Fibroblast of skin of right quadriceps (primary cell): ENCODE measurements at places on chromosomes 16 and 17.

- no peak for DNase-seq
Measured at GRCh38 chr17:19440421-19440820, 29.4 kb downstream of the RNF112 start.

DNA sequence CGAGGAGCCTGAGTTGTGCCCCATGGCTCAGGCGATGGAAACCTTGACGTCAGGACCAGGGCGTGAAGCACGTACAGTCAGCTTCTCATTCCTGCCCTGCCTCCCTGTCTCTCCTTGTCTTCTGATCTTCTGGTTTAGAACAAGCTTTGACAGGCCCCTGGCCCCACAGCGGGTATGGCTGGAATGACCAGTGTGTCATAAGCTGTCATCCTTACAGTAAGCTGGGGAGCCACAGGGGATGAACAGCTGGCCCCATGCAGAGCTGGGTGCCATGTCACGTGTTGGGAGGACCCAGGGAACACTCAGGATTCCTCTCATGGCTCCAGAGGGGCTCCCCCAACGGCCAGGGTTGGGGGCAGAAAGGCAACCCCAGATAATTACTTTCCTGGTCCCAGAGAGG, 157.6 kb upstream of the PLCG2 start:
- no peak for DNase-seq

DNA sequence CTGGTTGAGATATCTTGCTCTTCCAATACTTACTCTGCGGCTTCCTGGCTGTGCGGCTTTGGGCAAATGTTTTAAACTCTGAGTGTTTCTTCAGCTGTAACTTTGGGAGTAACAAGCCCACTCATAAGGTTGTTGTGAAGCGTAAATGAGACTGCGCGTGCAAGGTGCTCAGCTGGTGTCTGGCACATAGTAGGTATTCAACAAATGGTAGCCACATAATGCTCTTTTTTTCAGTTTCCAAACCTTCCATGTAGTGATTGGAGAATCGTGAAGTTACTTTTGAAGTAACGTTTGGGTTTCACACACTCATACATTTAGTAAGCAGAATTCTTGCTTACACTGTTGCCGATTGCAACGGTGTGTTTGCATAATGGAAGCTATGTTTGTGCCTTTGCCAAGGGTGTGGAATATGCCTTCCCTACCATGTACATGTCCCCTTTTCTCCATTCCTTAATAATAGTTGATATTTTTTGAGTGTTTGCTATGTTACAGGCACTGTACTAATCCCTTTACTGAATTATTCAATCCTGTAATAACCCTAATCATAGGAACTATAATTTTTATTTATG, 829 bp downstream of the DHRS7B start:
- no peak for DNase-seq

DNA sequence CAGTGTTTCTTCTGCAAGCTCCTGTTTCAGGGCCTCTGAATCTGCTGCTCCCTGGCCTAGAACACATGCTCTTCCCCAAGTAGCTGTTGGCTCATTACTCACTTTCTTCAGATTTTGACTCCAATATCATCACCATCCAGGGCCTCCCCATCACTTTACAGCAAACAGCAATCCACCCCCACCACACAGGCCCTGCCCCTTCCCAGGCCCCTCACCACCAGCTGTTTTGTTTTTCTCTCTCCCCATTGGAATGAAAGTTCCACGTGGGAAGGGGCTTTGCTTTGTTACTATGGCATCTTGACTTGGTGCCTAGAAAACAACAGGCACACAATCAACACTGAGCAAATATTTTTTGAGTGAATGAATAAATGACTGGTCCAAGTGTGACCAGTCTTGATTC, 4.0 kb downstream of the TMEM170A start:
- peak; percentile 25 for DNase-seq

- DNase-seq: no peak
Measured at GRCh38 chr17:81822312-81822637, 10.8 kb downstream of the MCRIP1 start.

DNA sequence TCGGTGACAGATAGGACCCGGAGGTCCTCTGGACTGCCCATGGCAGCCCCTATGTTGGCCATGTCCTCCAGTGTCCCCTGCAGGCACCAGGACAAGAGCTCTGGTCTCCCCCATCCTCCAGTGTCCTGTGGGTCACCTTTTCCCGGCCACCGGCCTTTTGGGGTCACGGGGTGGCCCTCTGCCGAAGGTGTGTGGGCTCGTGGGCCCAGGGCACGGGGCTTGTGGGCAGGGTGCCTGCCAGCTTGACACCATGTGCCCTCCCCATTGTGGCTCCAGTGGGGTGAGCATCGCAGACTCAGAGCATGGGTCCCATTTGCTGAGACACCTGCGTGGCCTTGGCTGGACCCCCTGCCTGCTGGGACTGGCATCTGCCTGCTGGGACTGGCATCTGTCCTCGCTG, 18.1 kb downstream of the GSE1 start:
- DNase-seq: no peak

- DNase-seq: peak; percentile 35
Measured at GRCh38 chr17:7632492-7632894, 2.6 kb downstream of the SHBG start.

DNA sequence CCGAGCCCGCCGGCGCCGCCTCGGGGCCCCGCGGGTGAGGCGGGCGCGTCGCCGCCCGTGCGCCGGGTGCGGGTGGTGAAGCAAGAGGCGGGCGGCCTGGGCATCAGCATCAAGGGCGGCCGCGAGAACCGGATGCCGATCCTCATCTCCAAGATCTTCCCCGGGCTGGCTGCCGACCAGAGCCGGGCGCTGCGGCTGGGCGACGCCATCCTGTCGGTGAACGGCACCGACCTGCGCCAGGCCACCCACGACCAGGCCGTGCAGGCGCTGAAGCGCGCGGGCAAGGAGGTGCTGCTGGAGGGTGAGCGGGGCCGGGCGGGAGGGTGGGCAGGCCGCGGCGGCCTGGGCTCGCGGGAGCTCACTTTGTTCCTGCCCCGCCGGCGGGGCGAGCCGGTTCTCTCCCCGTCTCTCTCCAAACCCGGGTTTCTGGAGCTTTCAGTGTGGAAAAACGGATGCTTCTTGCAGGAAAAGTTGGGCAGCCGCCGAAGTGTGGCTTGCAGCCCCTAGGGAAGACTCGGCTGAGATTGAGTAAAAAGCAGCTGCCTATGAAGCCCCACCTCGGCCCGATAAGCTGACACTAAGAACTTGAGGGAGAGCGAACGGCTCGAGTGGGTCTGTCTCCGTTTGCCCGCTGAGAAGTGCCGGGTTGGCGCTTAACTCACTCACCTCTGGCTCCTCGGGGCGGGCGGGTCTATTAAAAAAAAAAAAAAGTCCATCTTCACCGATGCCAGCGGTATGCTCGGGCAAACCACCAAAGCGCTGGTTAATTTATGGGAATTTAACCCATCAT, 677 bp downstream of the SNTB2 start:
- peak; percentile 31 for DNase-seq

- no peak for DNase-seq
Measured at GRCh38 chr16:69769404-69769803, 7.3 kb downstream of the WWP2 start.

DNA sequence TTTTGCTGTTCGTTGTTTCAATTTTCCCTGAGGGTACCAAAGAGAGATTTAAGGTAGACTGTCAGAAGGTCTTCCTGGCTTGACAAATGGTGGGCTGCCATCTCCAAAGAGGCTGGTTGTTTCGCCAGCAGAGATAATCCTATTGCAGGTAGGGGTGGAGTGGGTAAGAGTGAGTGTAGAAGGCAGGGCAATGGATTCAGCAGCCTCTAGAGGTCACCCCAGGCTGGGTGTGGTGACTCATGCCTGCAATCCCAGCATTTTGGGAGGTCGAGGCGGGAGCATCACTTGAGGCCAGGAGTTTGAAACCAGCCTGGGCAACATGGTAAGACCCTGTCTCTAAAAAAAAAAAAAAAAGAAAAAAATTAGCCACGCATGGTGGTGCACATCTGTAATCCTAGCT, 34.6 kb downstream of the DCAKD start:
- DNase-seq: no peak

DNA sequence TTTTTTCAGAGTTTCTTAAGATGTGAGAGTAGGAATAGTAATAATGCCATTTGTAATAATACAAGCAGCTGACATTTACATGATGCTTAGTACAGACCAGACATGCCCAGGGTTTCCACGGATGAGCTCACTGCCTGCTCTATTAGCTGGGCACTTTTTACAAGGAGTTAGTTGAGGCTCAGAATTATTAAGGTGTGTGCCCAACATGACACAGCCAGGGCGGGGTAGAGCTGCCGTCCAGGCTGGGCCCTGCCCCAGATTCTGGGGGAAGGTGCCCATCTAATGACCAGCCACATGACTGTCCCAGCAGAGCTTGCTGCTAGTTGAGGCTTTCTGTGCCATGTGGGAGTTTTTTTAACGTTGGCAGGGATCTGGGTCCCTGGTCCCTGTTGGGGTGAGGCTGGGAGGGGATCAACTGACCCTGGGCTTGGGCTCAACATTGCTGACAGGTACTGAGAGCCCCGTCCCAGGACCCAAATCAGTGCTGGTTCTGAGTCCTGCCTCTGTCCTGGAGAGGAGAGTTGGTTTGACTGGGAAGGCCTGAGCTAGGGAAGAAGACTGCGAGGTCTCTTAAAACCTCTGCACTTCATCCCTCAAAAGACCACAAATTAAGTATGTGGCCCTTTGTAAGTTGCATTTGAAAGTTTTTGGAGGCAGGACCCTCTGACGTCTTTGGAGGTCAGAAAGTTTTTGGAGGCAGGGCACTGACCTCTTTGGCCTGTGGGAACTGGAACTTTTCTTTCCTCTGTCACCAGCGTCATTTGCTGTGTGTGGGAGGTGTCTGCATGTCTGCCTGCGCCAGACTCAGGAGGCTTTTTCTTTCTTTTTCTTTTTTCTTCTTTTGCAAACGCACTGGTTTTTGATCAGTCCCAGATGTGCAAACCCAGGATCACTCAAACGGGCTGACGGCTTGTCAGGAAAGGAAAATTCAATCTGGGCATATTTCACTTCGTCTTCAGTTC, 2.2 kb downstream of the CRISPLD2 start:
- peak; percentile 50 for DNase-seq

GRCh38 chr17:77724876-77725615, 233.5 kb upstream of the TNRC6C start:
- DNase-seq: no peak

DNA sequence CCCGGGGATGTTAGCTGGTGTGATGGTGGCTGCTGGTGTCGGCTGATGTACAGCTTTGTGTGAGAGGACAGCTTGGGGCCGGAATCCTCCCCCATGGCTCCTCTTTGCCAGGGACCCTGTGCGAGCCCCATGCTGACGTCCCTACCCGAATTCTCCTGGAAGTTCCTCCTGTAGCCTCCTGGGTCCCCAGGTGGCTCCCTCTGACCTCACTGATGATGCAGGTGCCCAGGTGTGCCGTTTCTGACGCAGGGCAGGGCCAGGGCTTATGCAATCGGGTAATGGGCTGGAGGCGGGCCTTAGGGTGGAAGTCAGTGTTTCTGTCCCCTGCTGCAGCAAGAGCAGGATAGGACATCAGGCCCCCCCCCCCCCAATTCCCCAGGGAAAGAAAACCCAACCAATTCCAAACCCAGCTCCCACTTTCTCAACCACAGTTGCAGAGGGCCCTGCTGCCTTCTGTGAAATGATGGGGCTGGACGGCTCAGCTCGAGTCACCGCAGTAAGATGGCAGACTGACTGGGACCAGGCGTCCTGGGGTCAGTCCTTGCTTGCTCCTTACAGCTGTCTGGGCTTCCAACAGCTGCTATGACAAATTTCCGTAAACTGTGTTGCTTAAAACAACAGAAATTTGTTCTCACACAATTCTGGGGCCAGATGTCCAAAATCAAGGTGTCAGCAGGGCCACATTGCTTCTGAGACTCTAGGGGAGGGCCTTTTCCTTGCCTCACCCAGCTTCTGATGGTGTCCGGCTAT, 139.0 kb upstream of the PLCG2 start:
- DNase-seq: no peak

GRCh38 chr16:14300705-14301168, 229.6 kb downstream of the MRTFB start:
- peak; percentile 84 for DNase-seq

GRCh38 chr17:78993241-78993956, 13.7 kb upstream of the LGALS3BP start:
- DNase-seq: peak; percentile 19

DNA sequence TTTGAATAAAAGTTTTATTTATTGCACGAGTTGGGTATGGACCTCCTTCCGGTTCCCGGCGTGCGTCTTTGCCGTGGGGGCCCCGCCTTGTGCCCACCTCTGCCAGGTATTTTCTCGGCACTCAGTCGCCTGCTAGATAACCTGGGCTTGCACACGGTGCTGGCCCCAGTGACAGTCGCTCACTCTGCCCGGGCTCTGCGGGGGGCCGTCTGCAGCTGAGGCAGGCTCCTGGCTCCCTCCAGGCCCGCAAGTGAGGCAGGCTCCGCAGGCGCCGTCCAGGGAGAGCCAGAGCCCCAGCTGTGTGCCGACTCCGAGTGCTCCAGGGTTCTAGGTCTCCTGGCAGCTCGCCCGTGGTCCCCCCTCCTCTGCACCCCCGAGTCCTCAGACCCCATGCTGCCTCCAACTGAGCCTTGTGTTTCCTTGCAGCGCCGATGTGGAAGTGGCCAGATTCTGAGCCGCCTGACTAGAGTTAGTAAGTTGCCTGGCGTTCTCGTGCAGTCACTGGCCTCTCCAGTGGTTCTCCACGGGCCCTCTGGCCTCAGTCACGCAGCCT, 54.7 kb upstream of the PVALEF start:
- no peak for DNase-seq

DNA sequence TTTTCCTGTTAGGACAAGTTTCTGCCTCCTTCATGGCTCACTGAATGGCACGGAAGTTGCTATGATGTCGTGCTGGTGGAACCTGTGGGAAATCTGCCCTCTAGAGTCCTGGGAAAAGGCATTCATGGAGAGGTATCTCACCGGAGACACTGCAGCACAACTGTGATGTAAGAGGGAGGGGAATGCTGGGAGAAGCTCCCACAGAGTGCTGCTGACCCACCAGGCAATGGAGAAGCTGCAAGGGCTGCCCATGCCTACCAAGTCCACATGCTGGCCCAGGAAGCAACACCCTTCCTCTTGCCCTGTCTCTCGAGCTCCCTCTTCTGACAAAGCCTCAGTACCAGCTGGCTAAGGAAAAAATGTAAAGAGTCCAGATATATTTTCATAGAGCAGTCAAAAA, 45.2 kb upstream of the SLC5A11 start:
- DNase-seq: peak; percentile 23

GRCh38 chr16:67407176-67407787, 9.0 kb downstream of the ZDHHC1 start:
- no peak for DNase-seq

DNA sequence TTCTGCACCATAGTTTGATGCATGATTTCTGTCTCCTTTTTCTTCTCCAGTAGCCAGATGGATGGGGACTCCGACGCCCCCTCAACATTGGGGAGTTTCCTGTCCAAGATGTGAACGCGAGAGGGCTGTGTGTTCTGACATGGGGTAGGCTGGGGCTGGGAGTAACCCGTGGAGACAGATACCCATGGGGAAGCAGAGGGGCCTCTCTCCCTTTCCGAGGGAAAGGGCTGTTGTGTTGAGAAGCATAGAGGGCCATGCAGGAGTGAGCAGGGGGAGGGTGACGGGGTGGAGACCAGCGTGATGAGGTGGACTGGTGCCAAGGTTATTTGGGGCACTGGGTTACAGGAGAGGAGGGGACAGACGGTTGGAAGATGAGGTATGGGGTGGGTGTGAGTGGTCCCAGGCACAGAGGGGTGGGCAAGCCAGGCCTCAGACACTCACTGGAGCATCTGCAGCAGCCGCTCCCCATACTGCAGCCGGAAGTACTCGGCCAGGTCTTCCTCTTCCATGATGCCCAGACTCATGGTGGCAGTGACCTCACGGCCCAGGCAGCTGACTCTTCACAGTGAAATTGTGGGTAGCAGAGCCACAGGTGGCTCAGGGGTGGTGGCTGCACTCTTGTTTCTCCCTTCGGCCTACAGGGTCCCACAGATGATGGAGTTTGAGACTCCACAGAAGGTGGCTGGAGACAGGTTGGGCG, 400 bp downstream of the CCDC42 start:
- DNase-seq: no peak

GRCh38 chr17:64094412-64094811, 35.5 kb downstream of the ERN1 start:
- DNase-seq: no peak
